ENCODE measurements at places on chromosomes 2 and 18. TPM values are rescaled to one million over a fixed set of nuclear protein-coding genes. Genes with fewer than 3 reads are reported as not detected.

Gene HOXD4
- not detected for total RNA-seq

Gene ALPG
- not detected for total RNA-seq

DNA sequence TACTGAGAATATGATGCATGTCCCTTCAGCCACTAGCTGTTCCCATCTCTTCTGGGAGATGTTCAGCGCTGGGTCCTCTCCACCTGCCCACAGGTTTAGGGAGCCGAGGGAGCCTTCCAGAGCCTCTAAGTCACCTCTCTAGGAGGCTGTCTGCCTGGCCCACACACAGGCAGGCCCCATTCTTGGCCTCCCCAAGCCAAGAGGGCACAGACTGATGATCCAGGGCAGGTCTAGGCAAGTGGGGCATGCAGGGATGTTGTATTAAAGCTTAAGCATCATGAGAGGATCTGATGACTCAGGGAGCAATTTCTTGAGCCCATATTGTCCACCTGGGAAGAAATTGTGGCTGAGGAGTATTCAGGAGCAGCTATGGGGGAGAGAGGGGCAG is 19.9 kb downstream of the TMSB10 start:
- no peaks in the 10 kb centered on the region for H3K36me3 ChIP-seq
- H3K27ac ChIP-seq: peak overlapping the region; percentile 65
- no peaks in the 10 kb centered on the region for H3K27me3 ChIP-seq
- no peak for DNase-seq
- no peak overlapping the region for H3K4me3 ChIP-seq
- peaks cover 2% of the 10 kb centered on the region for H3K4me1 ChIP-seq

DNA sequence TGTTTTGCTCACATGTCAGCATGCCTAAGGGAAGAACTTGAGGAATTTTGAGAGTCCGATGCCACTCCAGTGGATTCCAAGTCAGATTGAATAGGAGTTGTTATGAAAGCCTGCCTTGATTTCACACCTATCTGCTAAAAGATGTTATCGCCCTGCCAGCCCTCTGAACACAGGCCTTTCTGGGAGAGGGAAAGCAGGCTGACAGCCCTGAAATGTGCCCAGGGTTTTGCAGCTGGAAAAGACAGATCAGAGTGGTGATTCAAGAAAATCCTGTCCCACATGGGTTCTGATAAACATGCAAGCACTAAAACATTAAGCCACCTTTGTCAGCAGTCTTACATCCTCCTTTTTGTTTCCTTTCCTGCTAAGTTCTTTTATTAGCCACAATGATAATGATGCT is 1752.9 kb upstream of the CELF4 start:
- H3K4me1 ChIP-seq: no peaks in the 10 kb centered on the region
- H3K27me3 ChIP-seq: no peaks in the 10 kb centered on the region
- H3K4me3 ChIP-seq: no peak overlapping the region
- no peak for DNase-seq
- no peaks in the 10 kb centered on the region for H3K36me3 ChIP-seq

DNA sequence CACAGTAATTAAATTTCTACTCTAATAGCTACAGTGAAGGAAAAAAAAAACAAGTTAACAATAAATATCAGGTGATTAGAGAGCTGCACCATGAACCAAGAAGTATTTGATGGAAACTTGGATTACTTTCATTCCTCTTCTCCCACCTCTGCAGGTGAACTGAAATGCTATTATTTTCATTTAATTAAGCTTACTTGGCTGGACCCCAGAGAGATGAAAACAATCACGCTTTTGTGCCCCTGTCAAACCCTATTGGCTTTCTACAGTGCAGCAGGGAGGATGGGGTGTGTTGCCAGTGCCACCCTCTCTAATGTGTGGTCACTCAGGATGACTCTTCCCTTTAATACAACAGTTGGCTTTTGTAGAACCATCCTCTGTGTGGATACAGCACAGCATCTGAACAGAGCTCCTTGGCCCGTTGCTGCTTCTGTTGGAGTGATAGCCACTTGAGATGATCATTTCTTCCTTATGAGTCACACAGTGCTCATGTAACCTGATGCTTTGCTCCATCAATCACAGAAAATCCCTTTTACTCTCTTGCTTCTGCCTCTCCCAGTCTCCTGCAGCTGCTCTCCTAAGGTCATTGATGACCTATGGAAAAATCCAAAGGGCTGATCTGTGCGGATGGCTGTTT is 5.5 kb upstream of the ARL4C start:
- no peak for DNase-seq
- no peak overlapping the region for H3K27ac ChIP-seq
- H3K36me3 ChIP-seq: no peaks in the 10 kb centered on the region
- no peaks in the 10 kb centered on the region for H3K4me1 ChIP-seq
- no peaks in the 10 kb centered on the region for H3K27me3 ChIP-seq

DNA sequence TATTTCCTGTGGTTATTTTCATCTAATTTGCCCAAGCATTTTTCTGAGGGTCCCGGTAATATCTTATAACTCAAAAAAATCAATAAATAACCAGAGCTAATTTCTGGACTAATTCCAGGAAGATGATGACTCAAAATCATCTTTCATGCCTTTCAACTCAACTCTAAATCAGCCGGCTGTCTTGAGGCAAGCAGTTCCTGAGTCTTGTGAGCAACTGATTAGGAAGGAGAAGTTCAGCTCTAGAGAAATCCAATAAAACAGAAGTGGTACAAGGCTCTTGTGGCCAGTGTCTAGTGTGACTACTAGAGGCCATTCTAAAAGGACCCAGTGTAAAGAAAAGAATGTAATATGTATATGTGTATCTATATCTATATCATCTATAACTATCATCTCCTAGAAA is 890.4 kb downstream of the TRIB2 start:
- no peaks in the 10 kb centered on the region for H3K36me3 ChIP-seq
- H3K4me1 ChIP-seq: no peaks in the 10 kb centered on the region
- DNase-seq: no peak
- no peaks in the 10 kb centered on the region for H3K27me3 ChIP-seq

GRCh38 chr2:229445019-229445418 is 173.9 kb upstream of the PID1 start:
- peak; percentile 78 for DNase-seq
- peaks cover 10% of the 10 kb centered on the region for H3K4me1 ChIP-seq
- H3K27me3 ChIP-seq: no peaks in the 10 kb centered on the region
- H3K36me3 ChIP-seq: no peaks in the 10 kb centered on the region
- H3K4me3 ChIP-seq: no peak overlapping the region
- H3K27ac ChIP-seq: peak overlapping the region; percentile 83

GRCh38 chr2:226963528-226963927 is 127.7 kb downstream of the RHBDD1 start:
- no peaks in the 10 kb centered on the region for H3K4me1 ChIP-seq
- no peak overlapping the region for H3K27ac ChIP-seq
- no peaks in the 10 kb centered on the region for H3K36me3 ChIP-seq
- DNase-seq: no peak

DNA sequence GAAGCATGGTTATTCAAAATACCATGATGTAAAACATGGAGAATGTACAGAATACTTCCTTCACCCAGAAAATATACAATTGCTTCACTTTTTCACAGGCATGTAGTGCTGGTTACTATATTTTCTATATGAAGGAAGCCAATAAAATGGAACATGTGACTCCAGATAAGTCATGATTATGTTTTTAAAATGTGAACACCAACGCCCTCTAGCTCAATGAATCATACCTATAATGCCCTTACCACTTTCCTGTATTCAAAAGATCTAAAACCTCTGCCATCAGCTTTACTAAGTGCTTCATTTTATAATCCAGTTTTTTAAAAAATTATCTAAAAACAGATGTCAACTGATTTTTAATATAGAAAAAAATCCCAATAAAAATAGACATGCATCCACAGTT is 59.9 kb downstream of the SMAD2 start:
- DNase-seq: no peak
- peaks cover 13% of the 10 kb centered on the region for H3K36me3 ChIP-seq
- no peak overlapping the region for H3K27ac ChIP-seq
- H3K27me3 ChIP-seq: no peaks in the 10 kb centered on the region
- H3K4me3 ChIP-seq: no peak overlapping the region

GRCh38 chr2:30796699-30797098 is 10.5 kb downstream of the CAPN13 start:
- no peaks in the 10 kb centered on the region for H3K36me3 ChIP-seq
- no peak overlapping the region for H3K4me3 ChIP-seq
- H3K27me3 ChIP-seq: no peaks in the 10 kb centered on the region
- DNase-seq: no peak

GRCh38 chr18:57352271-57352701 is at the start of gene ST8SIA3:
TSS of gene ST8SIA3 (plus strand) at chr18:57352557. CDS start at chr18:57352847, 290 bp downstream.
- no peak within 1 kb of the TSS for H3K4me3 ChIP-seq
- no peaks in the 10 kb centered on the region for H3K36me3 ChIP-seq
- H3K27me3 ChIP-seq: peaks cover 37% of the 10 kb centered on the region
- no peak within 1 kb of the TSS for H3K27ac ChIP-seq
- no peaks in the 10 kb centered on the region for H3K4me1 ChIP-seq
- DNase-seq: no peak

DNA sequence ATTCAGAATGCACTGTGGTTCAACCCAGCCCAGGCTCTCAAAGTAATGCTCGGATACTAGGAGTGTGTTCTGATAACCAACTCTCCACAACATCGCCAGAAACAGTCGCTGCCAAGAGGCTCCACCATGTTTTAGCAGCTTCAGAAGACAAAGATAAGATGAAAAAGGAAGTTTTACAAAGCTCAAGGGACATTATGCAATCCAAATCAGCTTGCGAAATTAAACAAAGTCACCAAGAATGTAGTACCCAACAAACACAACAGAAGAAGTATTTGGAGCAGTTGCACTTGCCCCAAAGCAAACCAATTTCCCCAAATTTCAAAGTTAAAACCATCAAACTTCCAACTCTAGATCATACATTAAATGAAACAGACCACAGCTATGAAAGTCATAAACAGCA is 360.9 kb downstream of the XIRP2 start:
- H3K27ac ChIP-seq: no peak overlapping the region
- peaks cover 87% of the 10 kb centered on the region for H3K36me3 ChIP-seq
- no peaks in the 10 kb centered on the region for H3K27me3 ChIP-seq
- DNase-seq: no peak
- no peaks in the 10 kb centered on the region for H3K4me1 ChIP-seq

- no peak overlapping the region for H3K27ac ChIP-seq
- no peak for DNase-seq
- H3K36me3 ChIP-seq: no peaks in the 10 kb centered on the region
These were observed 12.0 kb upstream of the GALM start for GRCh38 chr2:38653715-38654527.

- H3K4me1 ChIP-seq: peaks cover 4% of the 10 kb centered on the region
- no peaks in the 10 kb centered on the region for H3K27me3 ChIP-seq
- no peak for DNase-seq
- H3K27ac ChIP-seq: no peak overlapping the region
- H3K36me3 ChIP-seq: no peaks in the 10 kb centered on the region
These were observed 164.3 kb downstream of the RPIA start for GRCh38 chr2:88855620-88856408.
